ENCODE measurements at places on chromosomes 12 and 14.

DNA sequence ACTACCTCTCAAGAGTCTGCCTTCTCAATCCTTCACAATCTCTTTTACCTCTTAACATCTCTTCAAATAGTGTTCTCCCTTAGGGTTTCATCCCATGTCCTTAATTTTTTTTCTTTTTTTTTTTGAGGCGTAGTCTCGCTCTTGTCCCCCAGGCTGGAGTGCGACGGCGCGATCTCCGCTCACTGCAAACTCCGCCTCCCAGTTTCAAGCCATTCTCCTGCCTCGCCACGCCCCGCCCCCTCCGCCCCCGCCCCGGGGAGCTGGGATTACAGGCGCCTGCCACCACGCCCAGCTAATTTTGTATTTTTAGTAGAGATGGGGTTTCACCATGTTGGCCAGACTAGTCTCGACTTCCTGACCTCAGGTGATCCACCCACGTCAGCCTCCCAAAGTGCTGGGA is 7.0 kb upstream of the BCAT1 start:
- DNase-seq = no peak

DNA sequence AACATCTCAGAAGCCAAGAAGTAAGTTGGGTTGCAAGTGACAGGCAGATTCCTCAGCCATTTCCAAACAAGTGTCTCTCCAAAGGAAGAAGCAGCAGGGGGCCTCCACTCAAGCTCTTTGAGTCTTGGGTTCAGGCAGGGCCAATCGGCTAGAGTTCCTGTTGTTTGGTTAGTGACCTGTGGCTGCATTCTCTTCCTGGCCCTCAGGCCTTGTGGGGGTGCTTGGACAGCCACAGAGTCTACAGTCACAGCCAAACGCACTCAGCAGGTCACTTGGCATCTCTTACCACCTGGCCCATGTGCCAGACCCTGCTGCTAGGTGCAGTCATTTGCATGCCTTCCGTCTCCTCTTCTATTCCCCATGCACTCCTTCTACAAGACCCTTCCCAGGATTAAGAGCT is 353.9 kb downstream of the GRIN2B start:
- DNase-seq = no peak

- DNase-seq = no peak
These were observed 220.5 kb downstream of the PELI2 start for GRCh38 chr14:56338674-56339073.

DNA sequence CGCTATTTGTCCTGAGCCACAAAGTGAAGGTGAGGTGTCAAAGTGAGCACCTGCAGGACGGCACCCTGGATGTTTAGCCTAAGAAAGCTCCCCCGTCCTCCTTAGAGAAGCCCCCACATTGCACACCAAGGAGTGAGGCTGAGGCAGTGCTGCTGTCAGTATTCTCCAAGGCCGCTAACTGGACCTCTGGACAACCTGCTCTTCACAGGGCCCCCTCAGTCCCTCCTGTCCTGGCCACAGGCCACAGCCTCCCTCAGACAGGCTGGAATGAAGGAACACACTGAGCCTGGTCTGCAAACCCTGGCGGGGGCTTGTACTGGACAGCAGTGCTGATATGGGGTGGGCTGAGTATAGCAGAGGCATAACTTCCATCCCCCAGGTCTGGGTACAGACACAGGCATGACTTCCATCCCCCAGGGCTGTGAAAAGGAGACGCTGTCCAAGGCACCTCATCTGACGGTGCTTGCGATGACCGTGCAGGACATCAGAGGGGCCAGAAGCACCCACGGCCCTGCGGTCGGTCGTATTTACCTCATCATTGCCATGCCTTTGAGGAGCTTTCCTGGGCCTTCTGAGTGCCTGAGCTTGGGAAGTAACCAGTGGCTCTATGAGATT is 82.4 kb upstream of the DIO3 start:
- no peak for DNase-seq

DNA sequence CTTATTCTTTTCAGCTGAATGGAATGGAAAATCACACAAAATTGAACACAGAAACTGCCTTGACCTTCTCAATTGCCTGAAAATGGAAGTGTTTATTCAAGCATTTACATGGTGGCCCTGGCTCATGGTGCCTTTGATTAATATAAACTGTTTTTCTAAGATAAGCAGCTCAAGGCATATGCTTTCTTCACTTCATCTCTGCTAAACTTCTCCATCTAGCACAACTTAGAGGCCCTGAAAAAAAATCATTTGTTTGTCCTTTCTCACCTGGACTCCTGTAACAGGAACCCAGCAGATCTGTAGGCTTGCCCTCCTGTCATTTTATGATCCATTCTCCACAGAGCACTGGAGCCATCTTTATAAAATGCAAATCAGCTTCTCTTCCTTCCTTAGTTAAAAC is 117.5 kb upstream of the KRR1 start:
- DNase-seq = no peak

DNA sequence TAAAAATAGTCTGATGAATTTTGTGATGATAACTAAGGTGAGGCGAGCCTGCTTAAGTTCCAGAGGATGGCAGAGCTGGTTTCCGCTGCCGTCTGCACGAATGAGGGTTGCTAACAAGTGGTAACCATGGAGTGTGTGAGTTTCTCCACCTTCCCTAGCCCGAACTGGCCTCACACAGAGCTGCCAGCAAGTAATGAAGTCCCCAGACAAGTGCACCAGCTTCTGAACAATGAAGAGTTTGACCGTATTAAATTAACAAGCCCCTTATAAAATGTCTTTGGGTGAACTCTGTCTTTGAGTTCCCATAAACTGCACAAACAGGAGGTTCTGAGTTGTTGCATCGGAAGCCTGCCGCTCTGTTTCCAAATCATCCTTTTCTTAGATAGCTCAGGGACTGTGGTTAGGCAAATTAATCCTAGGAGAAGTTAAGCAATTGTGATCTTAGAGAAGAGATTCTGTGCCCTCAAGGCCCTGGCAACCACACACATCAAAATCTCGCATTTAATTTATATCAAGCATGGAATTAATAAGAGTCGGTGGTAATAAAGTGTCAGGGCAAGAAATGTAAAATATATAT is 274.1 kb upstream of the DAAM1 start:
- DNase-seq = no peak

DNA sequence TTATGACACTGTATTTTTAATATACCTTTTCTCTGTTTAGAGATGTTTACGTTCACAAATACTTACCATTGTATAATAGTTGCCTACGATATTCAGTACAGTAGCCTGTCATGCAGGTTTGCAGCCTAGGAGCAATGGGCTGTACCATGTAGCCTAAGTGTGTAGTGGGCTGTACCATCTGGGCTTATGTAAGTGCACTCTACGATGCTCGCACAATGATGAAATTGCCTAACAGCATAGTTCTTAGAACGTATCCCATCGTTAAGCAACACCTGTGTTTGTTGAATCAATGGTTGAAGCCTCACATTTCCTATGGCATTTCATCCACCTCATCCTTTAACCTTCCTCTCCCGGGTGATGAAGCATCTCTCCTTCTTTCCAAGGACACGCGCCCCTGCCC is 12.5 kb upstream of the EML1 start:
- DNase-seq = no peak

DNA sequence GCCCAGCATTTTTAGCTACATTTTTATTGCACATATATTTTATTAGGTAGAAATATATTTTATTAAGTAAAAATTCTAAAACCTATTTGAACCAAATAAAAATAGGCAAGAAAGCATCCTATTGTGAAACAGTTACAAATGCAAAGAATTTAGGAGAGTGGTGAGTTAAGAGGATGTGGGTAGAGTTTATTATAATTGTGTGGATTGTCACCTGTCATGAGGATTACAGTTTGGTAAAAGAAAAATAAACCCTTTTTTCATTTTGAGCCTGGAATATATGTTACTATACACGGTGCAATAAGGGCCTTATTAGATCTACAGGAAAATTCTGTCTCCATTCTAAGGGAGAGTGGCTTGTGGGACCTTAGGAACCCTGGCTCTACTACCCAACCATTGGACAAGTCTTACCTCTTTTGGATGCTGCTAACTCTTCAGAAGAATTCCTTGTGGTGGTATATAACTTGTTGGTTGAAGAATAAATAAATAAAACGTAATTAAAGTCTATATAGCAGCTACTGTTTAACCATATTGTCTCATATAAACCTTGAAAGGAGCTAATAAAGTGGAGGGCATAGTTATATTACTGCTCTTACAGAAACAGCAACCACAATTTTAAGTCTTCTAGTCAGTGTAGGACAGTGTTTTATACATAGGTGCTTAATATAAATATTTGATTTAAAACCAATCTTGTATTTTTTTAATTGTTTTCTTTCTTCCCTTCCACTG is 67.8 kb downstream of the FGD4 start:
- no peak for DNase-seq

DNA sequence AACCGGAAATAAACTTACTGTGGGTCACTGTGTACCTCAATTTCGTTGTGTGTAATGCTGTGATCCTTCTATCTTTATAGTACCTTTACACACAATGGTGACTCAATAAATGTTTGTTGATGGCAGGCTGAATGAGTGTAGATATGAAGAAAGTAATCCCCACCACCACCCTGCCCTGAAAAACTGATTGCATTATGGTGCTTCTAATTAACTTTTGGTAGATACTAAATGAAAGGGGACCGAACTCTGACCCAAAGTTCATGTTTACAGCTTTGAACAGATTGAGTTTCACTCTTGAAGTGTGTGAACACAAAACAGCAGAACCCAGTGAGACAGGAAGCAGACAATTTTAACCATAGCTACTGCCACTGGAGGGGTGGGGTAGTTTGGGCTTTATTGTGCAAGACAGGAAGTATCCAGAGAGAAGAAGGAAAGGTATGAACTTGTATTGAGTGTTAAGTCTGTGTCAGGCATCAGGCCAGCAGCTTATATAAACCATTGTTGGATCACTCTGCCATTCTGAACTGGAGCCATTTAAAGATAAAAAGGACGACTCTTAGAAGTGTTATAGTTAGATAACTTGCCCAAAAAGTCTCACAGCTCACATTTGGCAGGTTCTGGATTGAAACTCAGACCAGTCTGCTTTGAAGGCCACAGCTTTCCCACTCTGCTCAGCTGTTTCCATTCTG is 197.0 kb upstream of the AMIGO2 start:
- peak; percentile 49 for DNase-seq

GRCh38 chr14:72560331-72560730 is 333.6 kb downstream of the DPF3 start:
- DNase-seq = no peak
